GM20000 (cell line): ENCODE measurements at places on chromosomes 3 and 15.

DNA sequence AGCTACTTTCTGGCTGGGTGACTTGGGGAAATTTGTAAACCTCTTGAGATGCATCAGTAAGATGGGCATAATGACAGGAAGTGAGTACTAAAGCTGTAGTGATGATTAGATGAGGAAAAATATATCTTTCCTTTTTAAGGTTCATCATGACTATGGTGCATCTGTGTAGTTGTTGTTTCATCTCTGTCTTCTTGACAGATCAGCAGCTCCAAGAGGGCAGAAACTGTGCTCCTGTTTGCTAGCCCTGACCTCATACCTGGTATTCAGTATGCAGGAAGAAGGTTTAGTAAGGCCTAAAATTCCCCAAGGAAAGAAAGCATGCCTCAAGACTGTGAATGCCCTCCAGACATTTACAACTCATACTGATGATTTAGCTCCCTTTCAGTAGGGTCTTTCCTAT, 82.5 kb upstream of the PSMD6 start:
- DNase-seq = no peak

- peak; percentile 63 for DNase-seq
Measured at GRCh38 chr15:42577514-42578031, 2.2 kb downstream of the STARD9 start.

DNA sequence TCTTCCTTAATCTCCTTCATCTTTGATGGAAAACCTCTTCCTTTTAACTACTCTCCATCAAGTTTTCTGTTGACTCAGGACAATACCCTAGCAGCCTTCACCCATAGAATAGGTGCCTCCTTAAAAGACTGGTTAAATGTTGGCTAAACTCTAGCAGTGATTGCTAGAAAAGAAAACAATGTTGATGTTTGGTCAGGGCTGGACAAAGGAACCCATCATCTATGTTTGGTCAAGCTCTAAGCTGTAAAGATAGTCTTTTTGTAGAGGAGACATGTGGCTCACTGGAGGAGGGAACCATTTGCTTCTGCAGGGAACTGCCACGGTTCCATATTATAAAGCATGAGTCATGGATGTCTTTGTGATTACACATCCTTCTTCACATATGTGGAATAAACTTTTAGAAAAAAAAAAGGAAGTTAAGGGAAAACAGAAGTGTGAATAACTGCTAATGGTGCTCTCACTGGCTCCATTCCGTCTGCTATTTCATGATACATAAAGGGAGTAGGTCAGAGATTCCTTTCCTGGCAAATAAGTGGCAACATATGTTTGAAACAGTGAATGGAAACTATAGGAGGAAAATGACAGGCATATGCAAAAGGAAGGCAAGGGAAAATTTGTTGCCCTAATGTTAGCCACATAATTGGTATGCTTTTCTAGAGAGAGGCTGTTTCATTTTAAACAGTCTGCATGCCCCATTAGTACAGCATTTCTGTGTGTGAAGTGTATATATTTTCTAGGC, 78.2 kb downstream of the CMSS1 start:
- DNase-seq = no peak

DNA sequence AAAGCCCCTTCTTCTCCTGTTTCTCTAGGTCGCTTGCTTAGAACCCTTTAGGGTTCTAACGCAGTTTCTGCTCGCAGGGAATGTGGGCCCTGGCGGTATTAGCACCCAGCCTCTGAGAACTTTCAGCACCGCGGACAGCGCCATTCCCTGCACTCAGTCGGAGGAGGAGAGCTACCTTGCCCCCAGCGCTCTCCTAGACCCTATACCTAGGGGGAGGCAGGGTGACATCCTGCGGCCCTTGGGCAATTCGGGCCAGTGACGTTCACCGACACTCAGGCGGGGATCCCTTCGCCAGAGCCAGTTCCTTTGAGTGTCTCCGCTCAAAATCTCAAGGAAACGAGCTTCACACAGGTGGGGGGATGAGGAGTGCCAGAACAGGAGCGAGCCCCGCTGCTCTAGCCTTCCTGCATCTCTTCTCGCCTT, 1.3 kb downstream of the SLC7A14 start:
- DNase-seq = peak; percentile 67
